GM23338 (cell line): ENCODE measurements at places on chromosomes 12 and 14. TPM values are rescaled to one million over a fixed set of nuclear protein-coding genes. Genes with fewer than 3 reads are reported as not detected.

GRCh38 chr12:22256605-22257004, 77.9 kb downstream of the ST8SIA1 start:
- H3K27ac ChIP-seq, result no peak overlapping the region
- peaks cover 16% of the 10 kb centered on the region for H3K4me1 ChIP-seq
- no peak overlapping the region for H3K4me3 ChIP-seq
- no peaks in the 10 kb centered on the region for H3K27me3 ChIP-seq
- no peaks in the 10 kb centered on the region for H3K36me3 ChIP-seq
- no peak for DNase-seq

GRCh38 chr12:11837216-11837934, 187.9 kb downstream of the ETV6 start:
- H3K27ac ChIP-seq, result no peak overlapping the region
- H3K36me3 ChIP-seq, result no peaks in the 10 kb centered on the region; the same call in 1 of the 2 replicates
- no peaks in the 10 kb centered on the region for H3K4me1 ChIP-seq
- H3K4me3 ChIP-seq, result no peak overlapping the region
- DNase-seq, result no peak
- no peaks in the 10 kb centered on the region for H3K27me3 ChIP-seq

Gene SLCO1B1
- 0.24 TPM in 1 of 2 replicates, not detected in the other for total RNA-seq

DNA sequence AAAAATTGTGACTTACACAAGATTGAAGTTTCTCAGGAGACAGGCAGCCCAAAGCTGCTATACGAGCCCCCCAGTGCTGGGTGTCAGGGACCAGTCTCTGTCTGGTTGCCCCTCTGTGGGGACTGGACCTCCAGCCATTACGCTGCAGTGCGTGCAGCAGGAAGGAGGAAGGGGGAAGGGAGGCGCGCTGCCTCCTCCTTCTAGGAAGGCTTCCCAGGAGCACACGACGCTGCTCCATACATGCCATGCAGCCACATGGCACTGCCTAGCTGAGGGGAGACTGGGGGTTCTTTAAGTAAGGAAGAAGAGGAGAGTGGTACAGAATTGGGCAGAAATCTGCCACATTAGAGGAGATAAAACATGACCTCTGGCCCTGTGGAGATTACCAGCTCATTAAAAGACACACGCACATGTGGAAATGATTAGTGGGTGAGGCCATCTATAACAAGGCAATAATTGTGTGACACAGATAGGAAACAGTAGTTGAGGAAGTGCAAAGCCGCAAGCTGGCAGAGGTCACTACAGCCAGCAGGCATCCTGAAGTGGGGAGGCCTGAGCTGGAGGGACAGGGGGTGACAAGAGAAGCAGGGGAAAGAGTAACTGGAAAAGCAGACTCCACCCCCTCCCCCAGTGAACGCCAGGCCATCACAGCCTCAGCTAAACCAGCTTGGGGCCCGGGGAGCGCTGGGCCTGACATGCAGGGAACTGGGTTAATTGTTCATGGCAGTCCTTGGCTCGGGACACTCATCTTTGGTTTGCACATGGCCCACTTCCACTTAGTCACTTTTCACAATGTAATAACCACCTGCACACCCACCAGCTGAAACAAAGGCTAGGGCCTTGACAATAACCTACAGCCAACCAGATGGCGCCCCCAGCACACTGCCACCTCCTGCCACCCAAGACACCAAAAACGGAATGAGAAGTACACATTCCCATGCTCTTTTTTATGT, 39.6 kb downstream of the CCDC88C start:
- H3K4me3 ChIP-seq, result no peak overlapping the region
- no peaks in the 10 kb centered on the region for H3K36me3 ChIP-seq
- H3K27me3 ChIP-seq, result no peaks in the 10 kb centered on the region
- H3K4me1 ChIP-seq, result peaks cover 26% of the 10 kb centered on the region
